ENCODE measurements at places on chromosomes 2 and 18.
A peak's percentile ranks its signal among the peaks of the same experiment; 100 is the strongest.

DNA sequence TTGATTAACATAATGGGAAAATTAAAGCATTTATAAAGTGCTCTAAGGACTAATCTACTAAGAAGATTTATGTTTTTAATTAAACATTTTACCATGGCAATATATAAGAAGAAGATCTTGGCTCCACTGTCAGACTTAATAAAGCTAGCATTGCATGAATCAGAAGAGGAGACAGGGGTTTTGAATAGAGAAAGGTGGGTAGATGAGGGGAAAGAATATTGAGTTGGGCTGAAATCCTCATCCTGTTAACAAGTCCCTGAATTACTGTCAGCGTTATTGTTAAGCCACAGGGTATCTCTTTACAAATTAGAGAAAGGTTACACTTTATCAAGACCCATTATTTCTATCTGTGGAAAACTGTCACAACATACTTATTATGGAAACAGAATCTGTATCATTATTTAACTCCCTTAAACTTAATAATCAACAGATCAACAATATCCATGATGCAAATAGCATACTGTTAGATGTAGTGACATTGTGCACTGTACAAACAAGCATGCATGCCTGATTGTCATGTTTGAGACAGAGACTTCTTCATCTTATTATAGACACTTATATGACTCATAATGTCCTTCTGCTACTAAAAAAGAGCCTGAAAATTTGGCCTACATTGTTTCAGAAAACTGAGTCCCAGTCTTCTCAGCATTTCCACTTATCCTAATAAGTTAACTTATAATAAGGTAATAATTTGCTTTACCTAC lies 304.1 kb downstream of the NRXN1 start:
- no peak for DNase-seq

GRCh38 chr2:53500181-53500580 lies 267.4 kb upstream of the CHAC2 start:
- no peak for DNase-seq

DNA sequence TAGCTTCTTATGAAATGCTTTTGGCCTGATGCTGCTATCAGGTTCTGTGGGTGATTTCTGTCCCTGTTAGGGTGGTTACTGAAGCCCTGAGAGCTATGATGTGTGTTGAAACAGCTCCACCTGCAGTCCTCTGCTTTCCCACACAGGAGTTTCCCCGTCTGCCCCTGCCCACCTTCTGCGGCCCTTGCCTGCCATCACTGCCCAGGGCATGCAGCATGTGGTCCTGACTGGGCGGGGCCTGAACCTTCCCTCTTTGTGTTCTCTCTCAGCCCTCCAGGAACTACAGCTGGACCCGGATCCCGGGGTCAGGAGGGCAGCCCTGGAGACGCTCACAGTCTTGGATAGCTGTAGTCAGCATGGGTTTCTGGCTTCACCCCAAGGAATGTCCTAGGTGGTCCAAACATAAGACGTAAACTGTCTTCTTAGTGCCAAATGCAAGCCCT lies 21.4 kb downstream of the HJURP start:
- peak; percentile 82 for DNase-seq

GRCh38 chr2:88321449-88322248 lies 130.8 kb downstream of the FOXI3 start:
- no peak for DNase-seq

GRCh38 chr2:157259960-157260359 lies 2.5 kb downstream of the GALNT5 start:
- DNase-seq = no peak

- no peak for DNase-seq
Observed at GRCh38 chr2:85410584-85411404, 628 bp upstream of the CAPG start.

- DNase-seq = no peak
Observed at GRCh38 chr2:99573634-99574251, 83.9 kb upstream of the REV1 start.

Data from cardiac fibroblast (primary cell).